ENCODE measurements at places on chromosomes 6 and 20.
A peak's percentile ranks its signal among the peaks of the same experiment; 100 is the strongest.

GRCh38 chr6:70470016-70470415 is 56.7 kb downstream of the FAM135A start:
- no peak for DNase-seq

GRCh38 chr6:39657355-39658135 is 67.7 kb downstream of the KIF6 start:
- DNase-seq = no peak

DNA sequence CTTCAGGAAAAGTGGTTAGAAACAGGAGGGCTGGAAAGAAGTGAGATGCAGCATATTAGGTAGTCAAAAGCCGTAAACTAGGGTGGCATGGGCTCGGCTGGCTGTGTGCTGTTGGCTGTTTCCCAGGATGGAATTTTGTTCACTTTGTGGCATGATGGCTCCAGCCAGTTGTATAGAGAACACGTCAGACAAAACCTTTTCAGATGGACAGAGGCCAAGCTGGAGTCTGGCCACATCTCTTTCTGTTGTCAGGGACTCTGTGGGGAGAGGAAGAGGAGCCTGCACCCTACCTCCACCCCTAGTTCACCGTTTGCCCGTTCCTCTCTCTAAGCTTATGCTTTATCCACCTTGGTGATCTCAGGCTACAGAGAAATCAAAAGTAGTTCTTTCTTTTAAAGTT is 22.0 kb downstream of the C6orf89 start:
- no peak for DNase-seq

DNA sequence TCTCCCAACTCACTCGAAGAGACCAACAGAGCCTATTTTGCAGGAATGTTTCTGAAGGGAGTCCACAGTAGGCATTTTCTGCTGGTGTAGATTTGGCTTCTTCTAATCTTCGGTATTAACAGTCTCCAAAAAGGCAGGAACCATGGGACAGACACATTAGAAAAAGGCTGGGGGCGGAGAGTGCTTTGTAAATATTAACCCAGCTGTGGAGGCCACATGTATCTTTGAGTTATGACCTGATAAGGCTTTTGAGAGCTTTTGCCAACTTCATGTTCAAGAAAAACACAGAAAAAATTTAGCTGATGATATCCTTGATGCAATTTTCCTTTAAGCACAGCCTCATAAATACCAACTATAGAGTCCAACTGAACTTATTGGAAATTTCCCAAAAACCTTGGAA is 119.4 kb upstream of the TSHZ2 start:
- DNase-seq = no peak

- DNase-seq = no peak
Measured at GRCh38 chr6:20879121-20879520, 344.9 kb downstream of the CDKAL1 start.

DNA sequence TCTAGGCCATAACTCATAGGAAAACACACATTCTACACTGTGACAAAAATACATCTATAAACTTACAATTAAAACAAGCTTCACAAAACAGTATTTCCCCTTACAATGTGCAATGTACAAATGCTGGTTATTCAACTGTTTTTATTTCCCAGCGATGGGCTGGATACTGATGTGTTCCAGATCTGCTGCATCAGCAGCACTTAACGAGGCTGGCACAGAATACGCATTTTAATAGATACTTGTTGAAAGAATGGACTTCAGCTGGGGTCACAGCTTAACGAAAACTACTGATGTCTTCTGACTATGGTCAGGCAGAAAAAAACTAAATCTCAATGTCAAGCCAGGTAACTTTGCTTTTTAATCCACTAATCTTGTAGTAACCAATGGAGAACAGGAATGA is 70.9 kb downstream of the B4GALT5 start:
- no peak for DNase-seq

DNA sequence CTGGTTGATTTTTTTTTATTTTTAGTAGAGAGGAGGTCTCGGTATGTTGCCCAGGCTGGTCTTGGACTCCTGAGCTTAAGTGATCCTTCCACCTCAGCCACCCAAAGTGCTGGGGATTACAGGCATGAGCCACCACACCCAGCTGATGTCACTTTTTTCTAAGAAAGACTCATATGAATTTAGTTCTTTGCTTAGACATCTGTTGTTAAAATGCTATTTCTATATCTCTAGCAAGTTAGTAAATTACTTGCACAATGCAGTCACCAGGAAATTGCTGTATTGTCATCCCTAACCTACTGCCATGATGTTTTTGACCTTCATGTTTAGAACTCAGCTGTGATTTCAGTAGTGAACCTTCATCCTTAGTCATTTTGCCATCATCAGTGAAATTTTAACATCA is 5.7 kb downstream of the KDM1B start:
- no peak for DNase-seq

GRCh38 chr20:1905693-1906092 is 10.5 kb downstream of the SIRPA start:
- no peak for DNase-seq

DNA sequence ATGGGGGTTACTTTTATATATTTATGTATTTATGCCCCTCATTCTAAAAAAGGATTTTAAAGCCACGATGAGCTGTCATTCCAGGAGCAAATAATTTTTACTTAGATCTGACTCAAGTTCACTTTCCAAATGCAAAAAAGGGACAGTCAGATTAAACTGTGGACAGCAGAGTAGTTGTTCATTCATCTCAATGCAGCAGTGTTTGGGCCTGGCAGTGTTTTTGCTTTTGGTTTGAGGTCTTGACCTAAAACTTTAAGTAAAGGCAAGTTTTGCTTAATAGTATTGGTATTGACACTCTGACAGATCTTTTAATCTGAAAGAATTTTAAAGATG is 13.9 kb downstream of the JARID2 start:
- DNase-seq = no peak

GRCh38 chr6:132354517-132355167 is 46.6 kb downstream of the MOXD1 start:
- no peak for DNase-seq

DNA sequence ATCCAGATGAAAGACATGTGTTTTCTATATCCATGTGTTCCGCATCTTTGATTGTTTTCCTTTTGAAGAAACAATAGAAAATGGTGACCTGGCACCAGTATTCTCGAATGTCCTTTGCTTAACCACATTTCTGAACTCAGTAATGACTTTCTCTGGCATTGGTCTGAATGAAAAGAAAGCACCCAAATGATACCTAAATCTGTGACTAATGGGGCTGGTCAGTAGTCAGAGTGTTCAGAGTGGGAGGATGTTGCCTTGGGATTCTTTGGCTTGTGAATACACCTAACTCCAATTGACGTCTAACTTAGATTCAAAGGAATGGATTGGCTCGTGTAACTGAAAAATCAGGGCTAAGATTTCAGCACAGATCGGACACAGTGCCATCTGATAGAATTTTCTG is 27.1 kb downstream of the PARD6B start:
- DNase-seq = no peak

DNA sequence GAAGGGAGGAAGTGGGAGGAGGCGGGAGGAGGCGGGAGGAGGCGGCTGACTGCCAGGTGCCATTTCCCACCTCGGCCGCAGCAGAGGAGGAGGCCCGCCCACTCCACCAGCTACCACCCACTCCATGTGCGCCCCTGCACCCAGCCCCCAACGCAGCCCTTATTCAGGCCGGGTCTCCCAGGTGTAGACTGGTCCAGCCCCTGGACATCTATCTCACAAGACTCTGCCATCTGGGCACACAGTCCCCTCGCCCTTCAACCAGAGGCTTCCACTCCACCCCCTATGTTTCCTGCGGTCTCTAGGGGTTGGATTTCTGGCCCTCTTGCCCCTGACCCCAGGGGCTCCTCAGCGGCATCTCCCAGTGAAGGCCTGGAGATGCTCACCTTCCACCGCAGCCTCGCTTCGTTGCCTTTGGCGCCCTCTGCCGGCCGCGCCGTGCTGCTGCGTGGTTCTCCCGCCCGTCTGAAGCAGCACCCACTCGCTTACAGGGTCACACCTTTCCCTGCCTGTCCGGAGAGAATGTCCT is 32.6 kb upstream of the FAM83D start:
- peak; percentile 91 for DNase-seq

DNA sequence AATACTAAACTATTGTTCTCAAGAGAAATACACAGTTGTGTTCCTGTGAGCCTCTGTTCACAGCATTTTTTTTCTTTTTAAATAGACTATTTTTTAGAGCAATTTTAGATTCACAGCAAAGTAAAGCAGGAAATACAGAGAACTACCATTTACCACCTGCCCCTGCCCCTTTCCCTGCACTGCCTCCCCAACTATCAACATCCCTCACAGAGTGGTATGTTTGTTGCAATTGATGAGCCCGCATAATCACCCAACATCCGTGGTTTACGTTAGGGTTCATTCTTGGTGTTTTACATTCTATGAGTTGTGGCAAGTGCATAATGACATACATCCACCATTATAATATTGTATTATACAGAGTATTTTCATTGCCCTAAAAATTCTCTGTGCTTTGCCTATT is 71.6 kb upstream of the TNFAIP3 start:
- no peak for DNase-seq

- DNase-seq = no peak
Measured at GRCh38 chr20:6495907-6496306, 271.6 kb upstream of the BMP2 start.

DNA sequence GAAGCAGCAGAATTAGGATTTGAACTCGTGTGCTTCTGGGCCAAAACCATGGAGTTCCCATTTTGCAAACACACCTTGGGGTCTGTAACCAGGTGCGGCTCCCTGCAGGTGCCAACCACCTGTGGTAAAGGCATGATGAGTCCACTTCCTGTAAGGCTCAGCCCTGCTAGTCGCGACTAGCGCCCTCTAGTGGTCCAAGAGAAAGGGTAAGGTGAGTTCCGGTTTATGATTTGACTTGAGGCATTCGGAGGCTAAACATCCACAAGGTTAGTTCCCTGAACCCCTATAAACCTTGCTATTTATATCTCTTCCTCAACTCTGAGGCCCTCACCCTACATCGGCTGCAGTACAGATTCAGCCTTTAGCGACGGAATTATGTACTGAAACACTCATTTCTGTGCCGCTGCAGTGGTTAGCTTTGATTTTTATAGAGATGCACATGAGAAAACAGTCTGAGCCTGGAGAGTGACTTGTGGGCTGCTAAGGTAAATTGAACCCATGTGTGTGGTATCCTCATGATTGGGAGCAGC is 173.4 kb downstream of the PLCB1 start:
- peak; percentile 34 for DNase-seq

- DNase-seq = no peak
Measured at GRCh38 chr6:51277474-51277873, 458.8 kb downstream of the TFAP2B start.
